ENCODE measurements at places on chromosomes 2 and 18. TPM values are rescaled to one million over a fixed set of nuclear protein-coding genes. Genes with fewer than 3 reads are reported as not detected.

Gene TMEM163
- 0.76 TPM for total RNA-seq

Gene SERPINB5
- total RNA-seq: not detected

Gene PDCL3
- total RNA-seq: 35.0 TPM

Gene HS6ST1
- total RNA-seq: 13.0 TPM

Gene TBR1
- total RNA-seq: 0.05 TPM

Gene CENPA
- 27.7 TPM for total RNA-seq

Gene FAM124B
- 0.39 TPM for total RNA-seq

Gene BMP10
- total RNA-seq: 0.27 TPM

Gene FAHD2B
- 24.8 TPM for total RNA-seq

Gene LRP2
- 0.07 TPM for total RNA-seq

Gene CDK5R2
- not detected for total RNA-seq

Gene MFSD2B
- 0.07 TPM for total RNA-seq

Gene RBBP8
- total RNA-seq: 48.8 TPM

Gene SLC38A11
- total RNA-seq: not detected

Gene CACNB4
- 0.80 TPM for total RNA-seq

Gene RNF125
- 40.3 TPM for total RNA-seq

Gene FSHR
- total RNA-seq: not detected

Gene RASGRP3
- 13.9 TPM for total RNA-seq

Gene NCKAP5
- not detected for total RNA-seq

Gene ADGRF3
- 3.9 TPM for total RNA-seq

Gene LNPK
- total RNA-seq: 34.9 TPM

Gene PPIG
- total RNA-seq: 52.3 TPM

Gene GREB1
- 0.27 TPM for total RNA-seq

Gene DPYSL5
- 0.10 TPM for total RNA-seq

Gene CCDC74A
- 2.3 TPM for total RNA-seq
